ENCODE measurements at places on chromosomes 6 and 20. TPM values are rescaled to one million over a fixed set of nuclear protein-coding genes. Genes with fewer than 3 reads are reported as not detected.

GPR31 gene
- not detected for total RNA-seq

RIMS1 gene
- not detected for total RNA-seq

GRM1 gene
- not detected for total RNA-seq

CHRNA4 gene
- not detected for total RNA-seq

GRCh38 chr6:31874836-31875572, 3.8 kb downstream of the SLC44A4 start:
- no peak for DNase-seq

- no peak for DNase-seq
Measured at GRCh38 chr6:106132153-106132698, 46.1 kb downstream of the PRDM1 start.

DNA sequence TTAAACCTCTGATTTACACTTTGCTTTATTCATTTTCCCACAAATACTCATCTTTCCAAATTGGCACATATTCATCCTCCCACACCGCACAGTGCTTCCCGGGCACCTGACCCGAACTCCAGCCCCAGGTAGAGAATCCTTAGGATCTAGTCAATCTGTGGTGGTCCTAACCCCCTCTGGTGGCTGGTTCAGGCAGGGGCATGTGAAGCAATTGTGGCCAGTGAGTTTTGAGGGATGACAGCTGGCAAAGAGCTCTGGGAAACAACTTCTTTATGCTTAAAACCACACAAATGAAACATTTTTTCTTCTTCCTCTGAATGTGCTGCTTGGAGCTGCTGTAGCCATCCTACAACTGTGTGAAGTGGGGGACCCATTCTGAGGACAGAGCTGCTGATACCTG, 54.7 kb downstream of the ELOVL5 start:
- DNase-seq, result no peak

DNA sequence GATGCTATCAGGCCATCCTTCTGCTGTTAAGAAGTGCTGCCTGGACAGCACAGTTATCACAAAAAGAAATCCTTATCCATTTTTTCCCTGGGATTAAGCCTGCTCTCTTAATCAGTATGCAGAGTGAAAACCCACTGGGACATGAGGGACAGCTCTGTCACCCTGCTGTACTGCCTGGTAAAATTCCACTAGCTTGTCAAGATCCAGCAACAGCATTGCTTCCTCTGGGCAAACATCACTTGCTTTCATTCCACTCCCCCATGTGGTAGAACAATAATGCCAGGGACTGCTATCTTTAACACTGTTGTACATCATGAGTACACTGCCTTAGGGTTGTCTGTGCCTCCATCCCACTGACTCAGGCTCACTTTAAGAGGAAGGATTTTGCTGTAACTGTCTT, 331.3 kb downstream of the KIF16B start:
- no peak for DNase-seq
